Upper lobe of left lung (tissue), 6 donors: ENCODE measurements at places on chromosomes 11 and 22. TPM values are rescaled to one million over a fixed set of nuclear protein-coding genes. Genes with fewer than 3 reads are reported as not detected.
A peak's percentile ranks its signal among the peaks of the same experiment; 100 is the strongest.

DNA sequence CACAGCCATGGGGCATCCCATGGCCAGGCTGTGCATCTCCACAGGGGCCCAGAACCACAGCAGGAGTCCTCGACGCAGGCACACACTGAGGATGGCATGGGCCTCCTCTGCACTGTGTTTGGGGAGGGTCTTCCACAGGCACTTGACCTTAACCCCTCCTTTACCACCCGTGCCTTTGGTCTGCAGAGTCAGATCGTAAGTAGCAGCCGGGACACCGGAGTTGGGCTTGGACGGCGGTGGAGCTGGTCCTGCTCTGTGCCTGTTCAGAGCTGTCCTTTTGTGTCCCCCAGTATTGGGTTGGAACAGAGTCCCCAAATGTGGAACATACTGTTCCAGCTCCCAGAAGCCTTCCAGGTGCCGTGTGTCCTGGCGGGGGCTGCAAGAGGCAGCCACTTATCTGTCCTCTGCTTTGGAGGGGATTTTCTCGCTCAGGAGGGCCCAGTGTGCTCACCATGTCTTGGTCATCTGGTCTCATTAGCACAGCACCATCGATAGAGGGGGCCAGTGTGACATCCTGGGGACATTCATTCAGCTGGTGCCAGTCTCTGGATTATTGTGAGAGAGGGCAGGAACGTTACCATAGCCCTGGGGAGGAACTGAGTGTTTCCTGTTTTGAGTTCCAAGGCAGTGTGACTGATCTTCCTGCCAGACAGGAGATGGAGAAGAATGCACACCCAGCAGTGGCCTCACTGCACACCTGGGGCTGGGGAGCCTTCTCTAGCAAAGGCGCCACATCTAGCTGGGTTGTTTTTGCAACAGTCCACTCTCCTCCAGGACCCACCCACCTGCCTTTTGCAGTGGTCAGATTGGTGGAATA is 12.4 kb downstream of the CRELD2 start:
- DNase-seq, result no peak

GRCh38 chr11:10387206-10388083 is 67.6 kb upstream of the AMPD3 start:
- DNase-seq, result peak; percentile 20

- DNase-seq, result no peak
These were observed 146.2 kb downstream of the TBC1D22A start for GRCh38 chr22:46908641-46909107.

DNA sequence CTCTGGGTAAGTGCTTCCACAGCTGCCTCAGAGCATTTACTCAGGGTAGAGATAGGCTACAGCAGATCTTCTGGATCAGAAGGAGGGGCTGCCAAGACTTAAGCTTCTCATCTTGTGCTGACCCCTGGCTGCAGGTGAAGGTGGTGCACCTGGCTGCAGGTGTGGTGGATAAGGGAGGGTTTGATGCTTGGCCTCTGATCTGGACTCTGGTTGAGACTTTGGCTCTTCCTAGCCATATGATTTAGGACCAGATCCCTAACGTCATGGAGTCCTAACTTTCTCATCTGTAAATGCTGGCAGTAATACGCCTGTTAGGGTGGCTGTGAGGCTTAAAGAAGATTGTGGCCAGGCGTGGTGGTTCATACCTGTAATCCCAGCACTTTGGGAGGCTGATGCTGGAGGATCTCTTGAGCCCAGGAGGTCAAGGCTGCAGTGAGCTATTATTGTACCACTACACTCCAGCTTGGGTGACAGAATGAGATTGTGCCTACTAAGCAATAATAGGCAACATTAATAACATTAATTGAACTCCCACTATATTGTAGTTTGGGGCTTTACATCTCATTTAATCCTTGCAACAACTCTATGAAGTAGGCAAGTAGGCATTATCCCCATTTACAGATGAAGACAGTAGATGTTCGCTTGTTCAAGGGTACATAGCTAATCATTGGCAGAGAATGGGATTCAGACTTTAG is 10.7 kb downstream of the DTX4 start:
- no peak for DNase-seq

GRCh38 chr11:63567044-63567840 is 4.1 kb upstream of the PLAAT2 start:
- DNase-seq, result no peak

- no peak for DNase-seq
These were observed 4.9 kb upstream of the RHOG start for GRCh38 chr11:3845670-3846069.

GRCh38 chr11:103450241-103450640 is 341.0 kb downstream of the DYNC2H1 start:
- DNase-seq, result no peak

Gene OR8A1
- not detected for total RNA-seq

Gene IL17REL
- not detected for total RNA-seq

Gene PRAME
- total RNA-seq, result not detected

Gene TMEM86A
- 18.0 TPM for total RNA-seq
